ENCODE measurements at places on chromosomes 11 and 22.
A peak's percentile ranks its signal among the peaks of the same experiment; 100 is the strongest.

GRCh38 chr11:108872781-108873291, 208.0 kb downstream of the DDX10 start:
- no peak for DNase-seq

DNA sequence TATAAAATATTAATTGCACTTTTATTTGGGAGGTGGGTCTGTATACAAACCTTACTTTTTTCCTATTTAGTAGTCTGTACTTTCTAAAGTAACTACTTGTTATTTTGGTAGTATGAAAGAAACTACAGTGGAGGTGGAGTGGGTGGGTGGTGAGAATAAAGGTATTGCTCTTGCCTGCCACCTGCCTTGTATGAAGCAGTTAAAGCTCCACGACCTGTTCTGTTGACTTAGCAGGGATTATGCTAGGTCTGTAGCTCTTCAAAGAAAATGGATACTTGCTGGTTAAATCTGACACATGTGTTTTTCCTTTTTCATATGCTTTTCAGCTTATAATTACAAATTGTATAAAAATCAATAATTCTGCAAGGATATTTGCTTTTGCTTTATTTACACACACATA, 111.9 kb downstream of the EHF start:
- no peak for DNase-seq

DNA sequence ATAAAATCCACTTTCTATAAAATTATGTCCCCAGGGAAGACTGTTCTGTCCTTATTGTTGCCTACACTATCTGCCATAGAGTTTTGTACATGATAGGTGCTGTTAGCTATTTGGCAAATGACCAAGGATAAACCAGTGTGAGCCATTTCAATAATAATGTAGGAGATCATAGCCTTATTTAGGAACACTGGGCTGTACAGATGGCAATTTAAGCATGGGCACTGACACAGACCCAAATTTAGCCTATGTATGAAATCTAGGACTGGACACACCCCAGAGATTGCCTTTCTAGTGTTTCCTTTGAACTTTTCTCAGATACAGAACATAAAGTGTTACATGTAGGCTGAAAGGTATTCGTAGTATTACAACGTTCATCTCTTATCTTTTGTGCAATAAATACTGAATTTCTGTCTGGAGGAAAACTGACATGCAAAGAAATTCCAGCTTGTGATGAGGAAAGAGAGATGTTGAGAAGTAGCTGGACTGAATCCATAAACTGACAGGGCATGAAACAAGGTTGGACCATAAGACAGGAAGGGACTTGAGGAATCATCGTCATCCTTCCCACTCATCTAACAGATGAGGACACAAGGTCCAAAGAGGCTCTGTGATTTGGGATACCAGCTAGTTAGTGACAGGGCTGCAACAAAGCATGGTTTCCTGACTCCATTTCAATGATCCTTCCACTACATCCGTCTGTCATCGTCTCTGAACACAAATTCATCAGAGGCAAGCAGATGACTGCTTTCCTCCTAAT, 60.3 kb downstream of the TMPRSS5 start:
- no peak for DNase-seq

GRCh38 chr11:269146-269890, 8.9 kb upstream of the NLRP6 start:
- peak; percentile 73 for DNase-seq

- no peak for DNase-seq
These were observed 670.2 kb downstream of the TBC1D22A start for GRCh38 chr22:47432683-47433082.

DNA sequence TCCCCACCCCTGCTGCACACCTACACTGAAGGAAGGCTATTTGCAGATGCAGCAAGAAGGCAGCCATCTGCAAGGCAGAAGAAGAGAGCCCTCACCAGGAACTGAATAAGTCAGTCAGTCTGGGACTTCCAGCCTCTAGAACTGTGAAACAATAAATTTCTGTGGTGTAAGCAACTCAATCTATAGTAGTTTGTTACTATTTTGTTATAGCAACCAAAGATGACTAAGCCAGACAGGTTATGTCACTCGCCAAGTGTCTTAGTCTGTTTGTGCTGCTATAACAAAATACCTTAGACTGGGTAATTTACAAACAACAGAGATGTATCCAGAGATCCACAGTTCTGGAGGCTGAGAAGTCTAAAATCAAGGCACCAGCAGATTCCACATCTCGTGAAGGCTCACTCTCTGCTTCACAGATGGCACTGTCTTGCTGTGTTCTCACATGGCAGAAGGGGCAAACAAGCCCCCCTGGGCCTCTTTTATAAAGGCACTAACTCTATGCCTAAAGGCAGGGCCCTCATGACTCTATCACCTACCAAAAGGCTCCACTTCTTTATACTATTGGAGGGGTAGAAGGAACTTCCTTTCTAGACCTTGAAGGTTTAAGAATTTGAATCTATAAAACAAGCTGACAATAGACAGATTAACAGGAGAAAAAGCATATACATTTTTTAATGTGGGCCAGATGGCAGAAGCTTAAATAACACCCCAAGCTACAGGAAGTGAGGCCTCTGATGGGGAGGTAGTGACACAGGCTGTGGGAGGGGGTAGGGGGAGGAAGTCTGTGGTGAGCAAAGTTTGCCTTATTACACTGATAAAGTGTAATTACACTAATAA, 12.3 kb downstream of the APOL6 start:
- DNase-seq: peak; percentile 34

DNA sequence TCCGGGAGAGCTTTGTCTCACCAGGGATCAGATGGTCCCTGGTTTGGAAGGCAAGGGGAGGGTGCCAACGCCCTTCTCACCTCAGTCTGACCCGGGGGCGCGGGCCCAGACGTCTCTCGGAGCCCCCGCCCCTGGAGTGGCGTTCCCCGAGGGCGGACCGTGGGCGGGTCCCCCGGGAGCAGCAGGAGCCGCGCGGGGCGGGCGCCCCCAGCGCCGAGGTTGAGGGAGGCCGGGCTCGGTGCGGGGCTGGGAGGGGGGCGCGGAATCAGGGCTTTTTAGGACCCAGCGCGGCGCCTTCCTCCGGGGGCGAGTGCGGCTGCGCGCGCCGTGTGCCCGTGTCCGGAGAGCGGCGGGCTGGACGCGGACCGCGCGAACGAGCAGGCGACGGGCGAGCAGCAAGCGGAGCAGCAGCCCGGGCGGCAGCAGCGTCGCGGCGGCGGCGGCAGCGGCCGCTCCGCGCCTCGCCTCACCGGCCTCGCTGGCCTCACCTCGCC, at the start of gene KCNC1:
KCNC1 (plus strand) TSS at position 364 of the 494 bp plus-strand sequence. CDS start 1,222 bp downstream, outside the sequence.
- DNase-seq: no peak

GRCh38 chr22:32986766-32987040, 71.5 kb downstream of the SYN3 start:
- no peak for DNase-seq

DNA sequence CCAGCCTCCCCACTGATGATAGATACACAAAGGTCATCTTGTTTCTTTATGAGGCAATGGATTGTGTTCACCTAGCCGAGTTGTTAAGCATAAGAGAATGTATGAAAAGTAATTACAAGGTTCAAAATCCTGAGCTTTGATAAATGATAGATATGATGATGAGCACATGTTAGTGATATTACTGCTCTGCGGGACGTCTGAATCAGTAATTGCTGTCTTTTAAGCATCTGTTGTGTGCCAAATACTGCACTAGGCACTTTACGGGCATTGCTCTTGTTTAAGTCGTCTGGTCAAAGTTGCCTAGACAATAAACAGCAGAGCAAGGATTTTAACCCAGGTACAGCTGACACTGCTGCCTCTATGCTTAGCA, 559 bp upstream of the RNF141 start:
- DNase-seq: no peak

GRCh38 chr11:31957674-31958073, 133.2 kb upstream of the RCN1 start:
- DNase-seq: no peak

DNA sequence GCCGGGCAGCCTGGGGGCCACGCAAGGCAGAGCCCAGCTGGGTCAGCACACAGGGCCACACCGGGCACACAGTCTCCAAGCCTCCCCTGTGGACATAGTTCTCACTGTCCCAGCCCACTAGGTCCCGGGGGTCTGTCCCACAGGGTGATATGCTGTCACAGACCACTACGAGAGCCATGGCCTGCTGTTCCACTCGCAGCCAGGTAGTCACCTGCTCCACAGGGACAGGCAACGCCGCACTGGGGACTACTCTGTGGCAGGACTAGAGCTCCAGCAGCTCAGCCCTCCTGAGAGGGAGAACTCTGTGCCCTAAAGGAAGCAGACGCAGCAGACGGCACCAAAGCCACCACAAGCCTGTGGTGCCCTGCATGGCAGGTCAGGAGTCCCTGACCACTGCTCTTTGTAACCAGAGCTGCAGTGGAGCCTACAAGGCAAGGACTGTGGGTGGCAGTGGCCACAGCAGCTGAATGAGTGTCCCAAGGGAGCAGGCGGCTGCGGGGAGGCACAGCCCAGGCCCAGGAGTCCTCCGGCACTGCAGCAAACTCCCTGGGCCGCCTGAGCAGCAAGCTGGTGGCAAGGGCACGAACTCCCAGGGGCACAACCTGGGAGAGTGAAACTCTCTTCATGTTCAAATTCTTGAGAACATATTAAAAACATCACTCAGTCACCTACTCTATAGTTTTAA, 171.2 kb upstream of the GRK3 start:
- DNase-seq: no peak

- no peak for DNase-seq
These were observed 71.7 kb downstream of the CCDC81 start for GRCh38 chr11:86446163-86446923.

DNA sequence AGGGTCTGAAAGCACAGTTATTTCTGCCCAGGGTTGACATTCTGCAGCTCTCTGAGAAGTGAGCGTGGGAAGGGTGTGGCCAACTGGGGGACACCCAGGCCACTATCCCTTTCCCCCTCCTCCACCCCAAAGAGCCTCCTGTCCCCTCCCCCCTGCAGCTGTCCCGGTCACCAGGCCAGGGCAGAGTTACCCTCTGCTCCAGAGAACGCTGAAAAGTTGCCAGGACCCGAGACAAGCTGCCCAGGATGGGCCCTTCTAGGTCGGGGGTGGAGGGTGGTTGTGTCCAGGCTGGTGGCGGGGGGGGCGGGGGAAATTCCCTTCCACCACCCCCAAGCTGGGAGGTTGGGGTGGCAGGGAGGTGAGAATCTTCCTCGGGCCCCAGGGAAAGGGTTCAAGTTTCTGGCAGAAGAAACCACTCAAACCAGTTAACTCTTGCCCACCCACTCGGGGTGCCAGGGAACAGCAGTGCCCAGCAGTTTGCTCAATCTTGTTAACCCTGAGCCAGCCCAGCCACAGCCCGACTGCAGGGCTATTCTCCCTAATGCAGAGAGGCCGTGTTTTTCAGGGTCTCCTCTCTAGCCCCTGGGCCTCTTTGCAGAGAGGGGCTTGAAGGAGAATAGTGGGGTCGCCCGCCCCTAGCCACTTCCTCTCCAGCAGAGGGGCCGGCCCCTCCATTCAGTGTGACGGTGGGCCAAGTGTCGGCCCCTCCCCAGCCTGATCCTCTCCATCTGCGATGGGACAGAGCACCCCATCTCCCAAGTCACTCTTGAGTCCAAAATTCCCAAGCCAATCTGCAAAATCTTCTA, 697 bp downstream of the LGALS1 start:
- no peak for DNase-seq

- DNase-seq: no peak
These were observed 105.6 kb upstream of the TBCEL start for GRCh38 chr11:120918257-120918656.

DNA sequence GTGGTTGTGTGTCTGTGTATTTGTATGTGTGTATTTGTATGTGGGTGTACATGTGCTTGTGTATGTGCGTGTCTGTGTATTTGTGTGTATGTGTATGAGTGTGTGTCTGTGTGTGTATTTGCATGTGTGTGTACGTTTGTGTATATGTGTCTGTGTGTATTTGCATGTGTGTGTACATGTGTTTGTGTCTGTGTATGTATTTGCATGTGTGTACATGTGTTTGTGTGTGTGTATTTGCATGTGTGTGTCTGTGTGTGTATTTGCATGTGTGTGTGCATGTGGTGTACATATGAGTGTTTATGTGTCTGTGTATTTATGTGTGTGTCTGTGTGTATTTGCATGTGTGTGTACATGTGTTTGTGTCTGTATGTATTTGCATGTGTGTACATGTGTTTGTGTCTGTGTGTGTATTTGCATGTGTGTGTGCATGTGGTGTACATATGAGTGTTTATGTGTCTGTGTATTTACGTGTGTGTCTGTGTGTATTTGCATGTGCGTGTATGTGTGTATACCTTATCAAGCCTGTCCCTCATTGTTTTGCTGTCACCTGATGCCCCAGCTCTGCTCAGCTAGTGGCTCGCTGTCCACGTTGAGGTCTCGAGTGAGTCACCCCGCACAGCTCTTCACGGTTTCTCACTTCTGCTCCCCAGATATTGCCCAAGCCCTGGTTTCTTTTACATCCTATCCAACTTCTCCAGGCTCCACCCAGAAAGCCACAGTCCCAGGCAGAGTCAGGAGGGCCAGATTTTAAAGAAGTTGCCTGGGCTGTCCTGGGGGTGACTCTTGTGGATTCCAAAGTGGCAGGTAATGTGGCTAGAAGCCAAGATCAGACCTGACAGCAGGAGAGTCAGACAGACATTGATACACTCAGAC, 15.2 kb downstream of the MB start:
- DNase-seq: no peak

DNA sequence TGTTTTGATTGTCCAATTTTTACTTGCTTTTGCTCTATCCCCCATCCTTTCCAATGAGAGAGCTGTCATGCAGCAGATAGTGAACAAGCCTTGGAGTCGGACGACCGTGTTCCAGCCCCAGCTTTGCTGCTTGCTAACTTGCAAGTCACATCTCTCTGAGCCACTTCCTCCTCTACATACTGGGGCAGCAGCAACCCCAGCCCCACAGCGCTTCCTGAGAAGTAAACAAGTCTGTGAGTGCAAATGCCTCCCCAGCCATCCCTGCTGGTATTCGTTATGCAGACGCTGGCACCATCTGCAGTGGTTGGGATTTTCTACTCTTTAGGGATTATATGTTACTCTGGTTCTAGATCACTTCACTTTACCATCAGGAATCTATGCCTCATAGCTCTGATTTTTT, 35.0 kb downstream of the TPBGL start:
- peak; percentile 55 for DNase-seq

GRCh38 chr22:24440718-24441405, 13.5 kb downstream of the ADORA2A start:
- DNase-seq: no peak

DNA sequence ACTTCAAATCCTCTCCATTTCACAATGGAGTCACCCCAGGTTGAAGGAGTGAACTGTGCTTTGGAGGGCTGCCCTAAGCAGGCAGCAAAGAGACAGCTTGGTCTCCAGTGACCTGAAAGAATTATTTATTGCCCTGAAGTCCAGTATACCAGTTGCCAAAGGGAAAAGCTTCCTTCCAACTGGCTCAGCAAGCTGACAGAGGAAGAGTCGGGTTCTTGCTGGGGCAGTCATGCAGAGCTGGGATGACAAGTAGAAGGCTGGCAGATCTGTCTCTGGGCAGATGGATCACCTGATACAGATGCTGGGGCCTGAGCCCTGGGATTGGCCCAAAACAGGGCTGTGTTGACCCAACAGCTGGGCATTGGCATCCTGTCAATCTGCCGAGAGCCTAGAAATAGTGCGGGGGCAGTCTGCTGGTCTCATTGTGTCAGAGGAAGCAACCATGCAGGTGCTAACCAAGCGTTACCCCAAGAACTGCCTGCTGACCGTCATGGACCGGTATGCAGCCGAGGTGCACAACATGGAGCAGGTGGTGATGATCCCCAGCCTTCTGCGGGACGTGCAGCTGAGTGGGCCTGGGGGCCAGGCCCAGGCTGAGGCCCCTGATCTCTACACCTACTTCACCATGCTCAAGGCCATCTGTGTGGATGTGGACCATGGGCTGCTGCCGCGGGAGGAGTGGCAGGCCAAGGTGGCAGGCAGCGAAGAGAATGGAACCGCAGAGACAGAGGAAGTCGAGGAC, at the start of gene THRSP:
THRSP (plus strand) TSS at position 422 of the 742 bp plus-strand sequence; CDS start at position 443, 21 bp downstream.
- no peak for DNase-seq

Data from stimulated activated CD4-positive, alpha-beta T cell treated with anti-CD3 and anti-CD28 coated beads, Interleukin-1b, Interleukin-23, amount 100 ng/mL, for 48 hours (primary cell).